Prostate gland (tissue), 2 donors: ENCODE measurements at places on chromosomes 16 and 17.

GRCh38 chr17:14302431-14303099 lies 1.7 kb downstream of the HS3ST3B1 start:
- DNase-seq: peak; percentile 75
- H3K27ac ChIP-seq: peak overlapping the region; percentile 77
- H3K4me3 ChIP-seq: peak overlapping the region; percentile 63
- peaks cover 14% of the 10 kb centered on the region for H3K27me3 ChIP-seq
- no peaks in the 10 kb centered on the region for H3K36me3 ChIP-seq

- no peaks in the 10 kb centered on the region for H3K36me3 ChIP-seq
- no peak for DNase-seq
- H3K27ac ChIP-seq: no peak overlapping the region
- no peak overlapping the region for H3K4me3 ChIP-seq
- no peaks in the 10 kb centered on the region for H3K27me3 ChIP-seq
- H3K4me1 ChIP-seq: no peaks in the 10 kb centered on the region
These were observed 23.9 kb downstream of the CCDC102A start for GRCh38 chr16:57512296-57513001.

DNA sequence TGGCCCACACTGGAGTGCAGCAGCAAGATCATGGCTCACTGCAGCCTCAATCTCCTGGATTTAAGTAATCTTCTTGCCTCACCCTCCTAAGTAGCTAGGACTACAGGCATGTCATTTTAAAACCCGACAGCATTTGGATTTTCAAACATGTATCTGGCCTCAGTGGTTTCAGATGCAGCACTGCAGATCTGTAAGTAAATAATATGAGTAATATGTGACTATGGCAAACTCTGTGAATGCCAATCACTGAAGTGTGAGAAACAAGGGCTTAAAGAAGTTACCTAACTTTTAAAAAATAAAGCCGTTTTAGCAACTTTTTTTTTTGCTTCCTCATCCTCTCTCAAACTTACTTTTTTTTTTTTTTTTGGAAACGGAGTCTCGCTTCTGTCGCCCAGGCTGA lies 11.9 kb downstream of the CEP20 start:
- H3K4me3 ChIP-seq: no peak overlapping the region
- H3K27me3 ChIP-seq: no peaks in the 10 kb centered on the region
- no peaks in the 10 kb centered on the region for H3K36me3 ChIP-seq
- no peak overlapping the region for H3K27ac ChIP-seq
- no peaks in the 10 kb centered on the region for H3K4me1 ChIP-seq

- no peaks in the 10 kb centered on the region for H3K4me1 ChIP-seq
- H3K36me3 ChIP-seq: no peaks in the 10 kb centered on the region
- no peaks in the 10 kb centered on the region for H3K27me3 ChIP-seq
- H3K27ac ChIP-seq: no peak overlapping the region
- peak overlapping the region; percentile 12 for H3K4me3 ChIP-seq
- no peak for DNase-seq
These were observed 10.2 kb upstream of the MPP2 start for GRCh38 chr17:43917348-43918025.

- peaks cover 38% of the 10 kb centered on the region for H3K4me1 ChIP-seq
- no peaks in the 10 kb centered on the region for H3K36me3 ChIP-seq
- DNase-seq: no peak
- peak overlapping the region; percentile 85 for H3K27ac ChIP-seq
These were observed 20.3 kb downstream of the HSD11B2 start for GRCh38 chr16:67451061-67451703.

GRCh38 chr16:24203675-24204074 lies 52.5 kb upstream of the CACNG3 start:
- no peaks in the 10 kb centered on the region for H3K36me3 ChIP-seq
- no peaks in the 10 kb centered on the region for H3K4me1 ChIP-seq
- no peak for DNase-seq

GRCh38 chr17:42116705-42117396 lies 4.3 kb downstream of the KAT2A start:
- H3K27me3 ChIP-seq: no peaks in the 10 kb centered on the region
- no peaks in the 10 kb centered on the region for H3K36me3 ChIP-seq
- DNase-seq: peak; percentile 86
- H3K27ac ChIP-seq: no peak overlapping the region

GRCh38 chr16:21642861-21643260 lies 9.5 kb downstream of the IGSF6 start:
- H3K27ac ChIP-seq: no peak overlapping the region
- no peaks in the 10 kb centered on the region for H3K4me1 ChIP-seq
- H3K4me3 ChIP-seq: no peak overlapping the region
- no peak for DNase-seq
- no peaks in the 10 kb centered on the region for H3K36me3 ChIP-seq

DNA sequence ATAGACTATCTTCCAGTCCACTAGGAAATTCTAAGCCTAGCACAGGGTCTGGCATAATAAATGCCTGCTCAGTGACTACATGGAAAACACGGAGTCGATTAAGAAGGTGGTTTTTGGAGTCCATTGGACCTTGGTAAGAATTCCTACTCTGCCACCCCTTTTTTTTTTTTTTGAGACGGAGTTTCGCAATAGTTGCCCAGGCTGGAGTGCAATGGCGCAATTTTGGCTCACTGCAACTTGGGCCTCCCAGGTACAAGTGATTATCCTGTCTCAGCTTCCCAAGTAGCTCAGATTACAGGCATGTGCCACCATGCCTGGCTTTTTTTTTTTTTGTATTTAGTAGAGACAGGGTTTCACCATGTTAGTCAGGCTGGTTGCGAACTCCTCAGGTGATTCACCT lies 123.2 kb downstream of the HS3ST2 start:
- no peaks in the 10 kb centered on the region for H3K4me1 ChIP-seq
- H3K36me3 ChIP-seq: no peaks in the 10 kb centered on the region
- H3K27me3 ChIP-seq: no peaks in the 10 kb centered on the region

DNA sequence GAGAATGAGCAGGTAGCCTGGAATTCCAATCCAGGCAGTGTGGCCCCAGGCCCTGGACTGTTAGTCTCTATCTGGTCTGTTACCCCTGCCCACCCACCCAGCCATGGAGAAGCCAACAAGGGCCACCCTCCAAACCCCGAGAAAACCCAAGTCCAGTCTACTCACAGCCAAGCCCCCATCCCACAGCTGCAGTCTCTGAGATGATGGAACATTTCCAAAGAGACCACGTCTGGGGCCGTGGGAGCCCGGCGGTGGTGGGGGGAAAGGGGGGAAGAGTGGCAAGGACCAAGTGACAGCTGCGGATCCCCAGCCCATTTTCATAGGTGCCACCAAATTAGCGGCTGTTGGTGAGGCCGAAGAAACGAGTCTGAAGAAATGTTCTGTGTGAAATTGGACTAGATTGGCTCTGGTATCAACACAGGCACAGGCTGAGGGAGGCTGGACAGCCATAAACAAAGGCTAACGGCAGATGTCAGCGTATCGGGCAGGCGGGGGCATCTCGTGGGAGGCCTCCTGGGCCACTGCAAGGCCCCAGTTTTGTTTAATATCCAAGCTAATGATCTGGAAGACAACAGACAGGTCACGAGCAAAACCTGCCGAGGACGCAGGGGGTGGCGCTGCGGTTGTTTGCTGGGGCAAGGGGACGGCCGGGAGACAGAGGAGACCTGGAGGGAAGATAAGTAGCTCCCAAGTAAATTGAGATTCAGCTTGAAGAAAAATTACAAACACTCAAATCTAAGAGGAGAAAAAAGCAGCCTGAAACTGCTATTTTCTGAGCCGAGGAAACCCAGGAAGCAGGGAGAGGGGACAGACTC lies 53.4 kb downstream of the RBFOX3 start:
- no peak overlapping the region for H3K4me3 ChIP-seq
- H3K36me3 ChIP-seq: no peaks in the 10 kb centered on the region
- H3K27ac ChIP-seq: no peak overlapping the region
- peaks cover 6% of the 10 kb centered on the region for H3K27me3 ChIP-seq
- no peak for DNase-seq

DNA sequence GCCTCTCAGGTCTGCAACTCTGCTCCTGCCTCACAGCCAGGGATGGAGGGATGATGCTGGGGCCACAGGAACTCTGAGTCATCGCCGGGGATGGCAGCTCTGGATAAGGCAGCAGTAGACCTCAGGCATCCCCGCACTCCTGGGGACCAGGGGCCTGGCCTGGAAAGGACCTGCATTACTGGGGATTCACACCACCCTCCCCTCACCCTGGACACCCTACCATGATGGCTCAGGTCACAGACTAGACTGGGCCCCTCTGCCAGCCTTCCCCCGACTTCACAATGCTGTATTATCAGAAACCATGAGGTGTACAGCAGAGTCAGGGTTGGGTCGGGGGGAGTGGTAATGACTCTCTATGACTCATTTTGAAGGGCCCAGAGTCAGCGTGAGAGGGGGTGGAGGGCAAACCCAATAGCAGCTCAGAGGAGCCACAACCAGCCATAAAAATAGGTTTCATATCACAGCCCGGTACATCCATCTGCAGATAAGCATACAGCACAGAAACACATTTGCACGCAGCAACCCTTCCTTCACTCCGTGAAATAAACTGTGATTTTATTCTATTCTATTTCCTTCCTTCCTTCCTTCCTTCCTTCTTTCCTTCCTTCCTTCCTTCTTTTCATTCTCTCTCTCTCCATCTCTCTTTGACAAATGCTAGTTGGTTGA lies 28.8 kb downstream of the DYNLRB2 start:
- no peak overlapping the region for H3K27ac ChIP-seq
- H3K4me3 ChIP-seq: no peak overlapping the region
- no peak for DNase-seq
- no peaks in the 10 kb centered on the region for H3K4me1 ChIP-seq
- no peaks in the 10 kb centered on the region for H3K27me3 ChIP-seq

DNA sequence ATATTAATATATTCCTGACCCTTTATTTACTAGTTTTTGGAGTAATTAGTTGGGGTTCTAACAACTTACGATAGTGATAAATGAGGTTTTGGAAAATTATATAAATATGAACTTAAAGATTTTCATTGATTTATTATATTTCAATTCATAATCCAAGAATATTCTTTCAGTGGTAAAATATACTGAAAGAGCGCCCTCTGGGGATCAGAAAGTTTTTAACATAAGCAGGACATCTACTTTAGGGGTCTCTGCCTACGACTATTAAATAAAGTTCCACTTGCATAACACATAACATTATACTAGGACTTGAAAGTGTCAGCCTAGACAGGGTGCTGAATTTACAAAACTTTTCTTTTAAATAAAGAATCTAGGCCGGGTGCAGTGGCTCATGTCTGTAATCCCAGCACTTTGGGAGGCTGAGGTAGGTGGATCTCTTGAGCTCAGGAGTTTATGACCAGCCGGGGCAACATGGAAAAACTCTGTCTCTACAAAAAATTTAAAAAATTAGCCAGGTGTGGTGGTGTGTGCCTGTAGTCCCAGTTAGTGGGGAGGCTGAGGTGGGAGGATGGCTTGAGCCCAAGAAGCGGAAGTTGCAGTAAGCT lies 15.6 kb downstream of the RFWD3 start:
- no peak for DNase-seq
- no peaks in the 10 kb centered on the region for H3K36me3 ChIP-seq
- H3K4me3 ChIP-seq: no peak overlapping the region

- no peak for DNase-seq
- no peak overlapping the region for H3K27ac ChIP-seq
- H3K36me3 ChIP-seq: no peaks in the 10 kb centered on the region
- H3K27me3 ChIP-seq: no peaks in the 10 kb centered on the region
- no peak overlapping the region for H3K4me3 ChIP-seq
These were observed 115.9 kb downstream of the PHKB start for GRCh38 chr16:47577029-47577428.

DNA sequence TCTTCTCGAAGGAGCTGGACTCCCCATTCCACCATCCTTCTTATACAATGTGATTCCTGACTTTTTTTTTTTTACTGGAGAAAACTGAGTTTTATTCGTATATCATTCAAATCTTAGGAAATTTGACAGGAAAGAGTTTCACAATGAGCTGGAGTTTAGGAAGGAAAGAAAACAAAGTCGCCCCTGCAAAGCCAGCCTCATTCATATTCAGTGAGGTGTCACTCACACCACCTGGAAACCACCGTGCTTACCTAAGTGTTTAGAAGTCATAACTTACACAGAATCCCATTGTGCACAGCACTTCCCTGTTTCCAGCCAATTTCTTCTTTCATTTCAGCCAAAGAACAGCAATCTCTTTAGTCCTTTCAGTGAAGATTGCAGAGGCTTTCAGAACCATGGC lies 90.3 kb upstream of the CHMP6 start:
- no peaks in the 10 kb centered on the region for H3K36me3 ChIP-seq
- H3K4me1 ChIP-seq: no peaks in the 10 kb centered on the region
- no peak overlapping the region for H3K27ac ChIP-seq

DNA sequence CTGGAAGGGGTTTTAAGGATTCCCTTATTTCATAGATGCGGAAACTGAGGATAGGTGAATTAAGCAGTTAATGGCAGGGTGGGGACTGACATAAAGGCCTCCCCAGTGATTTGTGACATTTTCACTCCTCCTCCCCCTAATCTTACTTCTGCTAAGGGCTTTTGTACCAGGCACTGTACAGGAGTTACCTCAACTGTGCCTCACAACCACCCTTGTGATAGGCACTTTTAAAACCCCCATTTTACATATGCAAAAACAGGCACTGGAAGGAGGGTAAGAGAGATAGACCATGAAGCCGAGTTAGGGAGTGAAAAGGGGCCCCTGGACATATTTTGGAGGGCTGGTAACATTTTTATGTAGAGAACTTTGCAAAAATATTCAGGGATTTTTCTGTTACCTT lies 862 bp upstream of the GDE1 start:
- peaks cover 5% of the 10 kb centered on the region for H3K4me1 ChIP-seq
- H3K36me3 ChIP-seq: no peaks in the 10 kb centered on the region
- no peak for DNase-seq
- no peak overlapping the region for H3K27ac ChIP-seq
- no peaks in the 10 kb centered on the region for H3K27me3 ChIP-seq
- no peak overlapping the region for H3K4me3 ChIP-seq

GRCh38 chr16:50154420-50154950 lies 1.4 kb downstream of the TENT4B start:
- no peaks in the 10 kb centered on the region for H3K36me3 ChIP-seq
- no peak for DNase-seq
- peak overlapping the region; percentile 72 for H3K4me3 ChIP-seq
- no peaks in the 10 kb centered on the region for H3K27me3 ChIP-seq
- H3K4me1 ChIP-seq: no peaks in the 10 kb centered on the region

- peaks cover 26% of the 10 kb centered on the region for H3K4me1 ChIP-seq
- H3K27ac ChIP-seq: no peak overlapping the region
- no peak for DNase-seq
- H3K36me3 ChIP-seq: no peaks in the 10 kb centered on the region
- no peaks in the 10 kb centered on the region for H3K27me3 ChIP-seq
- no peak overlapping the region for H3K4me3 ChIP-seq
These were observed 87.5 kb upstream of the GSE1 start for GRCh38 chr16:85525420-85526184.

DNA sequence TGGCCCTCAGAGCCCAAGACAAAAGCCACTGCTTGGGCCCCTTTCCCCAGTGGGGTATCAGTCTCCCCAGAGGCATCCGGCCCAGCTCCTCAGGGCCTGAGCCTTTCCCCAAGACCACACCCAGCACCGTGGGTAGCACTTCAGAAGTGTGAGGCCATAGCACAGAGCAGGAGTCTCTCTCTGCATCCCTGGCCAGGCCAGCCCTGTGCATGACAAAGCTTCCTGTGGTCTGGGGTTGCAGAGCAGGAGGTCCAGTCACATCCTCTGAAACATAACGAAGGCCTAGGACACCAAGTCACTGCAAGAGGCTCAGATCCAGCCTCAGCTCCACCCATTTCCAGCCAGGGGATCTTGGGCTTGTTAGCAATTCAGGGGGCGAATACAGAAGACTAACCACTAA lies 56.8 kb upstream of the ZNF423 start:
- H3K4me3 ChIP-seq: no peak overlapping the region
- no peaks in the 10 kb centered on the region for H3K27me3 ChIP-seq
- H3K4me1 ChIP-seq: no peaks in the 10 kb centered on the region
